T-helper 2 cell treated with Interferon-gamma antibody and Interleukin-4, amounts not matched to agents 100 ng/mL and 5 ng/mL, for 36 hours (primary cell): ENCODE measurements at places on chromosomes 7 and 10. TPM values are rescaled to one million over a fixed set of nuclear protein-coding genes. Genes with fewer than 3 reads are reported as not detected.

The FAM25C gene
- total RNA-seq = not detected in 2 replicates

The UTF1 gene
- total RNA-seq = not detected in 2 replicates

The FAM131B gene
- 0.32 and 0.48 TPM in 2 replicates for total RNA-seq

The TMEM270 gene
- not detected in 2 replicates for total RNA-seq

The GPR22 gene
- total RNA-seq = not detected in 2 replicates
